ENCODE measurements at places on chromosomes 6 and 20. TPM values are rescaled to one million over a fixed set of nuclear protein-coding genes. Genes with fewer than 3 reads are reported as not detected.

TRAPPC3L gene
- not detected for total RNA-seq

MMP24 gene
- total RNA-seq, result 6.2 TPM

CST3 gene
- 231 TPM for total RNA-seq

- no peak for DNase-seq
Measured at GRCh38 chr6:164792666-164793065, 516.7 kb downstream of the C6orf118 start.

GRCh38 chr6:18400831-18401446 lies 13.8 kb downstream of the RNF144B start:
- DNase-seq, result no peak

- DNase-seq, result peak; percentile 92
Measured at GRCh38 chr6:35496841-35497570, at the start of gene TEAD3. Gene TEAD3 (minus strand): TSS chr6:35497079.

GRCh38 chr6:138432063-138432356 lies 28.0 kb downstream of the HEBP2 start:
- no peak for DNase-seq

DNA sequence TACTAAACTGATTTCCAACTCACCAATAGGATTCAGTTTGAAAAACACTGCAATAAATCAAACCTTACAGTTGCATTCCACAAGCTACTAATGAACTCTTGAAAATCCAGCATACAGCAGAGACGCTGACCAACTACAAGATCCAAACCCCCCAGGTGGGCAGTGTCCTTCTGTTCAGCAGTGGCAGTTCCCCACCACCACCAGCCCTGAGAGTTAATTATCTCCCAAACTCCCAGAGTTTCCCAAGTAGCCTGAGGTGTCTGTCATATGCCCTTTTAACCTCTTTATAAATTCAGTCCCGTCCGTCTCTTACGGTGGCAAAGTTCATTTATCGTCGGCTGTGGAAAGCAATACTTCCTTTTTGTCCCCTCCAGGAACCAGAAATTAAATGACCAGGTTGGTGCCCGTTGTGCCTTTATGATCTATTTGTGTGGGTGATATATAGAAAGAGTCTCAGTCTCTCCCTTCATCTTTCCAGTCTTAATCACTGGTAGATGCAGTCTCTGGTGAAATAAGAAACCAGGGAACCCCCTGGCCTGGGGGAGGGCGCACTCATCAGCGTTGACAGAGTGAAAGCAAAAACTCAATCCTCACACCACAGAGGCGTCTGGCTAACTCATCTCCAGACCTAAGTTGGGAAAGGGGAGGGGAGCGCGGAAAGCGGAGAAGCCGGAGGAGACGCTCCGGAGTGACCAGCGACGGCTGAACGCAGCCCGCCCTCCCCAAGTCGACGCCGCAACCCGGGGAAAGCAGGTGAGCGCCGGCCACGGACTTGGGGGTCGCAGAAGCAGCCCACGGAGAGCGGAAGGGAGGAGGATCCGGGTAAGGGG lies 717 bp downstream of the MRPL14 start:
- DNase-seq, result peak; percentile 41

- peak; percentile 37 for DNase-seq
Measured at GRCh38 chr6:116011520-116011919, 49.2 kb downstream of the FRK start.
